ENCODE measurements at places on chromosomes 16 and 17.

DNA sequence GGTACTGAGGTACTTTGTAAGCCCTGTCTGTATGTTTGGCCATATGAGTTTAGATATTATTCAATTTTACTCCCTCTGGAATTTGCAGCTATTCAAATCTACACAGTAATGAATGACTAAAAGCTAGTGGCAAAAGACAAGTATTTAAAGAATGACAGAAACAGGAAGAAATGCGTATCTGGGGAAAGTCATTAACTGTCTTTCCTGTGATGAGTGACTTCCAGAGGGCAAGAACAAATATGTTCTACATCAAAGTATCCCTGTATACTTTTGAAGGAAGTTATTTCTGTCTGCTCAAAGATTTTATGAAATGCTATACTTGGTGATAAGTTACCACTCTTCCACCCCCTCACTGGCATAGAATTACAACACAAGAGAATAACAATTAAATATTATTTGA is 489.3 kb upstream of the SOX9 start:
- DNase-seq: no peak

DNA sequence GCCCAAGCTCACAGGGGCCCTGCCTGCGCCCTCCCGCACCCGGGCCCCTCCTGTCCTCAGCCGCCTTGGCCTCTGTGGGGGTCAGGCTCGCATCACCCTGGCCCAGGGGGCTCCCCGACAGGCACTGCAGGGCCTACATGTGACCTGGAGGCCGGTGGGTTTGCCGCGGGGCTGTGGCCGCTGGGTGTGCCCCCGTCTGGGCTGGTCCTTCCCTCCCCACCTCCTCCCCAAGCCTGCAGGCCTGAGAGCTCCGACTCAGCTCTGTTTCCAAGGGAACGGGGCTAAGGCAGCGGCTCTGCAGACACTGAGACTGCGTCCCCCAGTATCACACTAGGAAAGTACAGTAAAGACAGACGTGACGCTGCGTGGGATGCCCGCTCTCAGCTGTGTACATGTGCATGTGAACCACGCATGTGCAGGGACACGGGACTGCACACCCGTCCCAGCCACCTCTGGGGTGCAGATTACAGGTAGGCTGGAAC is 16.5 kb upstream of the WDR45B start:
- DNase-seq: no peak

- peak; percentile 42 for DNase-seq
Observed at GRCh38 chr17:2400474-2400866, 390 bp downstream of the MNT start.

DNA sequence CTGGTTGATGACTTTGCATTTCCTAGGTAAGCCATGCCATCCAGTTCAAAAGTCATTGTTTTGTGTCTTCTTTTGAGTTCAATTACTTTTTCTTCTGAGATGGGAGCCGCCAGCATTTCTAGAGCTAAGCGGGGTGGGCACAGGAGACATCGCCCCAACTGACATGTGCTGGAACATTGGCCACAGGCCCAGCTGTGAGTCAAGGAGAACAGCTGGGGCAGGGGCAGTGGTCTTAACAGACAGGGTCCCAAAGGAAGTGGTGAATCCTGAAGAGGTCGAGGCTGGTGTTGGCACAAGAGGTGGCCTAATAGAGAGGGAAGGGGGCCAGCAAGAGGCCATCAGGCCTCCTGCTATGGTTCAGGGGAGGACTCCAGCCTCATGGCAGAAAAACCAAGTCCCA is 17.1 kb downstream of the RAB11FIP4 start:
- no peak for DNase-seq

- no peak for DNase-seq
Observed at GRCh38 chr17:36475346-36475970, 11.0 kb upstream of the ZNHIT3 start.

GRCh38 chr17:74307984-74308773 is 17.8 kb upstream of the KIF19 start:
- DNase-seq: no peak

- no peak for DNase-seq
Observed at GRCh38 chr16:4651827-4652226, 27.2 kb downstream of the MGRN1 start.

- DNase-seq: peak; percentile 67
Observed at GRCh38 chr17:75877752-75878173, 618 bp downstream of the TRIM47 start.

DNA sequence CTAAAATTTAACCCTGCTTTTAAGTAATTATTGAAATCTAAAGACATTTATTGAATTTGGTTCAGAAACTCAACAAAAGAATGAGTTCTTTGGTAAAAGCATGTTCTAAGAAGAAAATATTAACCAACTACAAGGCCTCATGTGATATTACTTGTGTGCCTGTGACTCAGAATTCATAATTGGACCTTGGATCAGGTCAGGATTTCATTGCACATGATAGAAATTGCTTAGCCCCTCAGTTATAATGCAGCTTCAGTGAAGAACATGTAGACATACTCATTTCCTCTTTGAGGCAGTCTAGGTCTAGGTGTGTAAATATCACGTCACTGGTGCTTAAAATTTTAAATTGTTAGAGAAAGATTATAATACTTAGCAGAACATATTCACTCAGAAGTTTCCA is 410.0 kb upstream of the SOX9 start:
- DNase-seq: no peak

DNA sequence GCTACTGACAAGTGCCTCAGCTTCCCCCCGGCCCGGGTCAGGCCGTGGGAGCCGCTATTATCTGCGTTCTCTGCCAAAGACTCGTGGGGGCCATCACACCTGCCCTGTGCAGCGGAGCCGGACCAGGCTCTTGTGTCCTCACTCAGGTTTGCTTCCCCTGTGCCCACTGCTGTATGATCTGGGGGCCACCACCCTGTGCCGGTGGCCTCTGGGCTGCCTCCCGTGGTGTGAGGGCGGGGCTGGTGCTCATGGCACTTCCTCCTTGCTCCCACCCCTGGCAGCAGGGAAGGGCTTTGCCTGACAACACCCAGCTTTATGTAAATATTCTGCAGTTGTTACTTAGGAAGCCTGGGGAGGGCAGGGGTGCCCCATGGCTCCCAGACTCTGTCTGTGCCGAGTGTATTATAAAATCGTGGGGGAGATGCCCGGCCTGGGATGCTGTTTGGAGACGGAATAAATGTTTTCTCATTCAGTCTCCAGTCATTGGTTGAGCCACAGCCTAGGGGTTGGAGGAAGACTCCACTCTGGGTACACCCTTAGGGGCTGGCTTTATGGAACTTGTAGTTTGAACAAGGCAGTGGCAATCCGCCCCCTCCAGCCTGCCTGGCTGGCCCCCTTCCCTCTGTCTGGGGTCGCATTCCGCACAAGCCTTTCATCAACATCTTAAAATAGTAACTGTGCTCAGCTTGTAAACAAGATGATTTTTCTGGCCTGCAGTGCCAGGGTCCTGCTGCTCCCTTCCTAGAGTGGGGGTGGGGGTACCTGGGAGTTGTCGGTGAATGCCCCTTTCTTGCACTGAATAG is 4.1 kb downstream of the SYNGR2 start:
- no peak for DNase-seq

- no peak for DNase-seq
Observed at GRCh38 chr16:29738514-29738913, 7.3 kb downstream of the C16orf54 start.

DNA sequence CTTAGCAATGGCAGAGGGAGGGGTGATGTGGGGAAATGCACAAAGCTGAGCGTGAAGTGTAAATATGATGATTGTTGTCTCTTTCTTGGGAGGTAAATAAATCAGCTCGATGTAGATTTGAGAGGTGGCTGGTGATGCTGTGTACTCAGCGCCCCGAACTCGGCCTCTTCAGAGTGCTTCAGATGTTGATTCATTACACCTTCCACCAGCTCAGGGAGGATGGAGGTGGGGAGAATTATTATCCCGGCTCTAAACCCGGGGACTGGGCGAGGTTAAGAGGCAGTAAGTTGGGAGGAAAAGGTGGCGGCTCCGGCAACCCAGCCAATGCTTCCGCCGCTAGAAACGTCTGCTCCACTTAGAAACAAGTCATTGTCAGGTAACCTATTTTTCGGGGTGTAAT is 86.5 kb downstream of the RPA1 start:
- no peak for DNase-seq

DNA sequence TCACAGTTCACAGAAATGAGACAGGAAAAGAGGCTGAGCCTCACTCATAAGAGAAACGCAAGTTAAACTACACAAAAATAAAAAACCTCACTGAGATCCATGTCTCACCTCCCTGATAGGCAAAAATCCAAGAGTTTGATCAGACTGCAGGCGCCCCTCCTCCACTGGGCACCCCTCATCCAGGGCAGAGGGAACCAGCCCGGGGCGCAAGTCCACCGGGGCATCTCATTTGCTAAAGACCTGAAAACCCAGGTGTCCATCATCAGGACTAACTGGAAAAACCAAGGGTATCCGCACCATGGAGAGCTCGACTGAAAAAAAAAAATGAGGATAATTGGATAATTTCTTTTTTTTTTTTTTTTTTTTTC is 2.6 kb downstream of the HBZ start:
- no peak for DNase-seq

- no peak for DNase-seq
Observed at GRCh38 chr17:72494566-72494965, 373.7 kb downstream of the SOX9 start.

DNA sequence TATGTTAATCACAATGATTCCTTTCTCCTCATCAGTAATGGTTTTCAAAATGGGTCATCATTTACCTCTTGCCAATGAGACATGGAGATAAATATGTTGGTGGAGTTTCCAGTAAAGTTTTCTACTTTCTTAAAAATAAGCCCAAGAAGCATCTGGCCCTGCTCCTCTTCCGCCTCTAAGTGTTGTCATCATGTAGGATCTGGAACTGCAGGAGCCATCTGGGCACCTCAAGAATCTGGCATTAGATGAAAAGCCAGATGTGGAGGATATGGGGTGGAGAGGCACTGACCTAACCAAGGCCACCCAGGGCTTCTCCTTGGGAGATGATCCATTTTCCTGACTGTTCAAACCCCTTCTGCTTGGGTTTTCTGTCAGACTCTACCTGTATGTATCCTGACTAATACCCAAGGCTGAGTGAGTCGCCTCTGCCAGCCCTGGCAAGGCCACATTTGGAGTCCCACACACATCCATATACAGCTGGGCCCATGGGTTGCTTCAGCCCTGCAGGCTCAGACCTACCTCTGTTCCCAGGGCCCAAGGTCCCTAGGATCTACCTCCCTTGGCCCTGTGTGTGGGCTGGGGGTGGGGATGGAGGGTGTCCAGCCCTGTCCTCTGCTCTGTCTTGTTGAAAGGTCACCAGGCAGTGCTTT is 24.6 kb downstream of the CCDC182 start:
- no peak for DNase-seq

- peak; percentile 32 for DNase-seq
Observed at GRCh38 chr16:30526137-30526822, at the start of gene ZNF768. Gene ZNF768, minus strand, starts transcription at chr16:30526566. Its CDS starts 153 bp downstream, at chr16:30526413.

DNA sequence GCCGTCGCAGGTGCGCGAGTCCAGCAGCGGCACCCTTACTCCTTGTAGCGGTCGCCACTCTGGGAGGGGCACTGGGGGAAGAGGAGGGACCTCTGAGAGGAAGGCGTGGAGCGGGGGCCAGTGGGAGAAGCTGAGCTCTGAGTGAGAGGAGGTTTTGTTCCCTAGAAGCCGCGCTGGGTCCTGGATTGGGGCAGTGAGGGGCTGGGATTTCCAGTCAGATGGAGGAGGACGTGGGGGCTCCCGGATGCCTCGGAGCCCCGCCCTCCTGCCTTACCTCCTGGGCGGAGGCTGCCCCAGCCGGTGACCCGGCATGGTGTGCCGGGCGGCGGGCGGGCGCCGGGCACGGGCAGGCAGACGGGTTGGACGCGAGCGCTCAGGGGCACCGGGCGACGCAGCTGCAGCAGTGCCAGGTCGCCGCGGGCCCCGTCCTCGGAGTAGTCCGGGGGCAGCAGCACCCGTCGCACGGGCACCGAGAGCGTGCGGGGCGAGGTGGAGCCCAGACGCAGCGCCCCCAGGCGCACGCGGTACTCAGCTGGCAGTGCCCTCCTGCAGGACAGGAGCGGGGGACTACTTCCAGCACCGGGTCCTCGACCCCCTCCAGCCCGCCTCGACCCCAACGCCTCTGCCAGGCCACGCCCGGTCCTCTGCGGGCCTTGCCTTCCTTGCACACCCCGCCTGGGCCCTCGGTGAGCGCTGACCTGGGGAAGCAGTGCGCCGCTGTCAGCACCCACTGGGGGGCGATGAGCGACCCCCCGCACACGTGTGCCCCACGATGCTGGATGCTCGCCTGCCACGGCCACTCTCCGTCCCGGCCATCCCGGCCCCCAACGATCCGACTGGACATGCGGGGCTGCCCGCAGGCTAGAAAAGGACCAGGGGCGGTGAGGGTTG is 2.0 kb downstream of the PRSS33 start:
- DNase-seq: peak; percentile 23

- peak; percentile 76 for DNase-seq
Observed at GRCh38 chr17:56779898-56780777, 53.6 kb downstream of the C17orf67 start.

GRCh38 chr17:42817866-42818265 is 6.2 kb downstream of the BECN1 start:
- DNase-seq: no peak

- no peak for DNase-seq
Observed at GRCh38 chr17:55316499-55316898, 51.7 kb downstream of the HLF start.

- DNase-seq: no peak
Observed at GRCh38 chr16:12459391-12460063, 344.2 kb downstream of the CPPED1 start.

GRCh38 chr16:82136956-82137821 is 32.8 kb downstream of the MPHOSPH6 start:
- DNase-seq: no peak

- no peak for DNase-seq
Observed at GRCh38 chr16:70151941-70152509, 21.6 kb upstream of the CLEC18C start.

DNA sequence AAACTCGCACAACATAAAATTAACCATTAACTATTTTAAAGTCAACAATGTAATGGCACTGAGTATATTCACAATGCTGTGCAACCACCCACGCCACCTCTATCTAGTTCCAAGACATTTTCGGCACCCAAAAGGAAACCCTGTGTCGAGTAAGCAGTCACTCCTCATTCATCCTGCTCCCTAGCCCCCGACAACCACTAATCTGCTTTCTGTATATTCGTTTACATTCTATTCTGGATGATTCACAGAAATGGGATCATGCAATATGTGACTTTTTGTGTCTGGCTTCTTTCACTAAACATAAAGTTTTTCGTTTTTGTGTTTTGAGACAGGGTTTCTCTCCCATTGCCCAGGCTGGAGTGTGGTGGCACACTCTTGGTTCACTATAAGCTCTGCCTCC is 42.2 kb upstream of the HAPSTR1 start:
- no peak for DNase-seq

DNA sequence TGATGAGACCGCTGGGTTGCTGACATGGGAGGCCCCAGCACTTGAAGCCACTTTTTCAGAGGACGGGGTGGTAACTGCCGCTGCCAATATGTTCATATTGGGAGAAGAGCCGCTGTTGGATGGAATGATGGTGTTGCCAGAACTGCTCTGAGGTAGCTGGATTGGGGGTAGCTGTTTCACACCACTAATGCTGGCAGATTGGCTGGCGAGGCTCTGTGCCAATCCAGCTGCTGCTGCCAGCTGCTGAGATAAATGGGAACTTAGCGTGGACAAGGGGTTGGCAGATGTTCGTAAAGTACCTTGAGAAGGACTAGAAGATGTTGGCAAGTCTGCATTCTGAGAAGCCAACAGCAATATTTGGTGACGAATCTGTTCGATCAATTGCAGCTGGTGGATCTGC is 10.0 kb downstream of the SALL1 start:
- no peak for DNase-seq

Data from activated T-helper 9 cell treated with anti-CD3 and anti-CD28 coated beads, Interleukin-2, amount 50 U/mL, for 16 hours (primary cell).